Hematopoietic multipotent progenitor cell (in vitro differentiated cells): ENCODE measurements at places on chromosomes 1 and 21. TPM values are rescaled to one million over a fixed set of nuclear protein-coding genes. Genes with fewer than 3 reads are reported as not detected.

DNA sequence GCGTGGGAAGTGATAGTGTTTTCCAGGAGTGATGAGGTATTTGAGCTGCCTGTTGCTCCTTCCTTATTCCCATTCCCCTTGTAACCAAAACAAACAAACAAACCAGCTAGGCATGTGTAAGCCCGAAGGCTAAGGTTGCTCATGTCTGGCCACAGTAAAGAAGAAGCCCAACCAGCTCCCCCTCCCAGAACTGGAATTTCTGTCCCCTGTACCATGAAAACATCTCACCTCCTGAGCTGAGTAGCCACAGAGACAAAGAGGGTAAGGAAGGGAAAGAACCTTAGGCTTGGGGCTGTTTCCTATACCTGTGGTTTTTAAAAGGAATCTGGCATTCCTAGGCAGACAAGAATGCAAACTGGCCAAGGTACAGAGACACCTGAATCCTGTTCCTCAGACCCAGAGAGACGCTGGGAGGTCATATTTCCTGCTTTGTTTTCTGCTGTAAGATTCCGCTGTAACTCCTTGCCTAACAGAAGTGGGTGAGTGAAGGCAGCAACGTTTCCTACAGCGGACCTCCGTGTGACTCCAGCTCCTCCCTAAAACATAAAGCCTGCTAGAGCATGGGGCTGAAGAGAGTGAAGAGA, 41.7 kb upstream of the RAB4A start:
- DNase-seq, result no peak

DNA sequence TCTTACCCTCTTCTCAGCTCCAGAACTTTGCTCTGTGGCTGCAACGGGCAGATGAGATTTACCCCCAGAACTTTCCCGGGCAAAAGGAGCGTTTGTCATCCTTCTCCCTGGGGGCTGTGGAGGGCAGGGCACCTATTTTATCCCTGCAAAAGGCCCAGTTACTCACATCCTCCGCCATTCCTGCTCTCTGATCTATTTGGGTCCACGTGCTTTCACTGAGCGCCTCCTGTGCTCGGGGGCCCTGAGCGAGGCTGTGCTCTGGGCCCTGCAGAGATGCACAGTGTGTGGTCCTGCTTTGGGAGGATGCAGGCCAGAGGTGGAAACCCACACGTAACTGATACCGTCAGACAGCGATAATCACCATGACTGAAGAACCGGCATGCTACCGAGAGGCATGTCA, 2.4 kb upstream of the CSMD2 start:
- DNase-seq, result no peak

DNA sequence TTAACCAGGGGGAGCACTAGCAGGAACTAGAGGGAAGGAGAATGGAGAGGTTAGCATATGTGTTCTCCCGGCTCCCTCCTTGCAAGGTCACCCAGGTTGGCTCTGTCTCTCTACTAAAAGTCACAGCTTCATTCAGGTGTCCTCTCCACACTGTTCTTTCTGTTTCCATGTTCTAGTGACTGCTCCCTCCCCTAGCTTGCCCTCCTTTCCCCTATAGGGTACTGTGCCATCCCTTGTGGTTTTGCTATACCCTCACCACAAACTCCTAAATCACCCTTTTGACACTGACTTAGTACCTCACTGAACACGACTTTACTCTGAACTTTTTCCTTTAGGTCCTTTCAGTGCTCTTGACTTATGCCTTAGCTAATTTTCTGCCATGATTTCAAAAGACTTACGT, 389.3 kb downstream of the ST6GALNAC3 start:
- peak; percentile 49 for DNase-seq

- no peak for DNase-seq
Observed at GRCh38 chr1:67734323-67734690, 49.3 kb downstream of the GADD45A start.

DNA sequence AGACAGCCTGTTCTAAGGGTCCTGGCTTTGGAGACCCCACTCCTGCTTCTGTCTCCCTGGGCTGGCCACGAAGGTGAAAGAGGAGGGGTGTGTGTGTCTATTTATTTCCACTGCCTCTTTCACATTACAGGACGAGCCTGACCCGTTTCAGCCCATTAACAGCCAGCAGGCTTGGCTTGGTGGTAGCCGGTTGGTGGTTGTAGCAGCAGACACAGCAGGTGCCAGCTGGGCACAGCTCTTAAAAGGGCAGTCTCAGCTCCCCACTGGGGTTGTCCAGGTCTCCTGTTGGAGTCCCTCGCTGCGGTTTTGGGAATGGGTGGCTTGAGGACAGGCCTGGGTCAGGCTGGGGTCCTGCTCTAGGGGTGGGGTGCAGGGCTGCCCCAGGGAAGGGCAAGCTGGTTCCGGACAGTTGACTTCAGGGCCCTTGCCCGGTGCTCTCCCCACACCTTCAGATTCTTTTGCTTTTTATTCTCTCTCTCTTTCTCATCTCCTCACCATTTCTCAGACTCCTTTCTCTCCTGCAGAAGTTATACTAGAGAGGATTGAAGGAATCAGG, 84.6 kb downstream of the ACTL8 start:
- DNase-seq, result no peak

DNA sequence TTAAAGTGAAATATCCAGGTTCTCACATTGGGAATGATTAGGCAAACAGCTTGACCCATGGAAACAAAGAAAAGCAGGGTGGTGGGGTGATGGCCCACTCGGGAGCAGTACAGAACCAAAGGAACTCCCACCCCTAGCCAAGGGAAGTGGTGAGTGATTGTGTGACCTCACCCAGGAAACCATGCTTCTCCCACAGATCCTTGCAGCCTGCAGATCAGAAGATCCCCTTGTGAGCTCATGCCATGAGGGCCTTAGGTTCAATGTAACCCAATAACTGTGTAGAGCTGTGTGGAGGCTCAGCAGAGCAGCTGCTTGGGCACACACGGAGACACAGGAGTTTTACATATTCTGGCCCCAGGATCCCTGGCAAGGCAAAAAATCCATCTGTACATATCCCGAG, 311.8 kb upstream of the DPYD start:
- DNase-seq, result no peak

- DNase-seq, result peak; percentile 61
Observed at GRCh38 chr21:45074048-45074817, at the start of gene ADARB1. Gene ADARB1, plus strand, starts transcription at chr21:45074580. Its CDS starts 97,077 bp downstream, at chr21:45171657.

- DNase-seq, result no peak
Observed at GRCh38 chr1:119935373-119935772, 39.1 kb upstream of the ADAM30 start.

DNA sequence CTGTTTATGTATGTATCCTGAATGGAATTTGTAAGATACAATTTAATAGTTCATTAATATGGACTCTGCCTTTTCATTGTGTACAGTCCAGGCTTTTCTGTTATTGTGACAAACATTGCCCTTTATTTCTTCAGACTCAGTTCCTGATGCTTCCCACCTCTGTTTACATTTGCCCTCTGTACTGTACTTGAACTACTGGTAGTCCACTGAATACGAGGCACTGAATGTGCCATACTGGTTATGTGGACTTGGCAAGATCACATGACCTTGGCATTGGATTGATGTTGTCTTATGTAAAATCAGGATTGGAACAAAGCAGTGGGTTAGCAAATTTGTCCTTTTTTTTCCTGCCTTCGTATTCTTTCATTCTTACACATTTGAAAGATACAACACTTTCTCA, 27.8 kb downstream of the RALGPS2 start:
- no peak for DNase-seq

DNA sequence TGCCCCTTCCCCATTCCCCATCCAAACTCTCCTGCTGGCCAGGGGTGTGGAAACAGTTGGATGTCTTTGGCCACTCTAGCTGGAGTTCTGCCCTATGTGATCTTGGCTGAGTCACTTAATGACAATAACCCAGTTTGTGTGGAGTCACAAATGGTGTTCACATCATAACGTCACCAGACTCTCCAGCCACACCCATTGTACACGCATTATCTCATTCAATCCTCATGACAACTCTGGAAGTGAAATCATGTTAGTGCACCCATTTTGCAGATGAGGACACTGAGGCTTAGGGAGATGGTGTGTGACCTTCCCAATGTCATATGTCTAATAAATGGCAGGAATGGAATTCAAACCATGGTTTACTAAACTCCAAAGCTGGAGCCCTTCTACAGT, 1.2 kb upstream of the CDA start:
- no peak for DNase-seq

DNA sequence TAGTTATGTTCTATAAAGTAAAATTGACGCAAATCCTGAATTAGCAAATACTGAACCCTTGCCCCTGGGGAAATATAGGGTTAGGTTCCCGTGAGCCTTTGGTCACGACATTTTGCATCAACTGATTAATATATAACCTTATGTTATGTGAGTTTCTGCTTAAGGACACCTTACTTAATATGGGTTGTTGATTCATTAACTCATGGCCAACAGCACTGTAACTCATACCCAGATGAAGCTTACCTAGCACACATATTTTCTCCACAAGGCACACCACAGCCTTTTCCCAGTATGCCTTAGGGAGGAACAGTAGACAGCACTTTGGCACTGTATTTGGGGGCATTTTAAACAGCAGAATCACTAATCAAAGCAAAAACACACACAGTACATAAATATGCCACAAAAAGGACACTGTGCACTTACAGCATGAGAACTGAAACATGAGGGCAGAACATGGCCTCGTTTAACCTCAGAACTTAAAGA, 15.1 kb downstream of the INAVA start:
- DNase-seq, result no peak

SLC2A5 gene
- total RNA-seq, result 63.8 TPM

WNT3A gene
- total RNA-seq, result not detected

DSTYK gene
- total RNA-seq, result 10.5 TPM

PRAMEF26 gene
- total RNA-seq, result not detected

PGLYRP4 gene
- total RNA-seq, result 0.27 TPM

FHAD1 gene
- total RNA-seq, result under 0.01 TPM
